Fibroblast of the conjunctiva (primary cell): ENCODE measurements at places on chromosomes 3 and 15.

GRCh38 chr3:56929809-56930615 lies 128.3 kb upstream of the ARHGEF3 start:
- DNase-seq = no peak

- DNase-seq = peak; percentile 38
These were observed 103.2 kb downstream of the TBC1D5 start for GRCh38 chr3:17639257-17639656.

- no peak for DNase-seq
These were observed 66.0 kb downstream of the ST6GAL1 start for GRCh38 chr3:186996356-186996755.

DNA sequence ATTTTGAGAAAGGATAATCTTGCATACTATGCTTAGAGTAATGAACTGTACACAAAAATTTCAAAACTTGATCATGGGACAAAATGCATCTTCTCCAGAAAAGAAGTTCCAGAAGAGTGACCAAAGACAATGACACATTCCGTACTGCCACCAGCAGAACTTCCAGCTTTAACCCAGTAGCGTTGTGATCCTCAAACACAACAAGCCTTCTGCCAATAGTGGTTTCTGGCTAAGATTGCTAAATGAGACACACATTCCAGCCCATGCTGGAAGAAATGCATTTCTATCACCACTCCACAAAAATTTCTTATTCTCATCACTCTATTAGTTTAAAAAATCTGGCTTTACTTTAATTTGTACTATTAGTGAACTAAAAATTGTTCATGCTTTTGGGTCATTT lies 334.9 kb downstream of the TBC1D5 start:
- no peak for DNase-seq

DNA sequence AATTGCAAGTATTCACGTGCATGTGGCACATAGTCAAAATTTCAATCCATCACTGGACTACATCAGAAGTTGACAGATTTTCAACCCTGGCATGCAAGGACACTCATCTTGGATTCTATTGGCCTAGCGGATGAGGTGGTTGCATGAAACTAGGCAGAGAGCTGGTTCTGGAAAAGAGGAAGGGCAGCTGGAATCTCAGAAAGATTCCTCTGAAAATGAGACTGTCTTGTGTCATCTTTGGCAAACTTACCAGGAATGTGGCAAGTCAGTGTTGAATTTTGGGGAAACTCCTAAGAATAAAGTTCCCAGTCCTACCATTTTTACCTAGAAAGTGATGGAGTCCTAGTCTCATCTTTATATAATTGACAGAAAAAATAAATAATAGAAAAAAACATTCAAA lies 384.3 kb upstream of the NR2F2 start:
- DNase-seq = no peak

DNA sequence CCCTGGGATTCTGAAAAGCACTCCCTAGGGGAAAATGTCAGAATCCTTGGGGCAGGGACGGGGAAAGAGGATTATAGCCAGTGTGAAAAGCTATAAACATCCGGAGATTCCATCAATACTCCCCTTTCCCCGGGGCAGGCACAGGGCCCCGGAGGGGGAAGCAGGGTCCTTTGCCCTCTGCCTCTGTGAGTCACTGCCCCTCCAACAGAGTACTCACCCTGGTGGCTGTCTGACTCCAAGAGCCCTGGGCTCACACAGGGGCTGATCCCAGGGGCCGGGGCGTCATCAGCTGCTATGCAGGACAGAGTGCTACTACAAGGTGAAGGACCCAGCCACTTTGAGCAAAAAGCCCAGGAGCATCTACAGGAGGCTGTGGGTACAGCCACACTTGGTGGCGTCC lies 133.0 kb upstream of the PRR20G start:
- DNase-seq = no peak

- DNase-seq = no peak
These were observed 153.7 kb downstream of the ANO10 start for GRCh38 chr3:43468133-43468532.

DNA sequence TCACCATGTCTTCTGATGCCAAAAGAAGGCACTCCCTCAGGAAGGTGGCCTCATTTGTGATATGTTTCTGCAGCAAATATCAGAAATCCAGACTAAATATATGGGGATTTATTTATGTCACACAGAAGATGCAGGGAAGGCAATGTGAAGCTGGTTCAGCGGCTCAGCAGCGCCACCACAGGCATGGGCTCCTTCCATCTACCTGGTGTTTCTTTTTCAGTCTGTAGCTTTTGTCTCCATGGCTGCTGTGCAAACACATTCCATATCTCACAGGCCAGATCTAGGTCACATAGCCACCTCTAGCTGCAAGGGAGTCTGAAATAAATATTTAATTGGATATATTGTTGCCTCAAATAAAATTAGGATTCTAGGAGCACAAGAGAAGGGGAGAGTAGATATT lies 502.1 kb upstream of the IL12A start:
- DNase-seq = no peak

GRCh38 chr3:127005864-127006500 lies 23.1 kb downstream of the PLXNA1 start:
- no peak for DNase-seq

DNA sequence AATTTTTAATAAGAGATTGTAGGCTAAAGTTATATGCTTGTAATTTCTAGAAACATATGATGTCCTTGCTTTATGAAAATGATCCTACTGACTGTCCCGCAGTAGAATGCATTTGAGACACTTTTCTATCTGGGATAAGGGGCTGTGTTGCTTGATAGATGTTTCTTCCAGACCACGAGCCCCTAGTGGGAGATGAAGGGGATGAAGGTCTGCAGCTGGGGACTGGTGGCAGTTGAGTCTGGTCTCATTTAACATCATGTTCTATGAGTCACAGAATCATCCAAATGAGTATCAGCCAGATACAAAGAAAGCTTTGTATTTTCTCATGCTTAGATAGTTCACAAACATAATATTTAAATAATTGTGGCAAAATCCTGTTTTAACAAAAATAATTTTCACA lies 84.3 kb upstream of the PRTG start:
- DNase-seq = no peak

GRCh38 chr3:133709139-133709750 lies 36.9 kb upstream of the TF start:
- DNase-seq = no peak

GRCh38 chr3:11592445-11593298 lies 51.0 kb downstream of the VGLL4 start:
- no peak for DNase-seq

DNA sequence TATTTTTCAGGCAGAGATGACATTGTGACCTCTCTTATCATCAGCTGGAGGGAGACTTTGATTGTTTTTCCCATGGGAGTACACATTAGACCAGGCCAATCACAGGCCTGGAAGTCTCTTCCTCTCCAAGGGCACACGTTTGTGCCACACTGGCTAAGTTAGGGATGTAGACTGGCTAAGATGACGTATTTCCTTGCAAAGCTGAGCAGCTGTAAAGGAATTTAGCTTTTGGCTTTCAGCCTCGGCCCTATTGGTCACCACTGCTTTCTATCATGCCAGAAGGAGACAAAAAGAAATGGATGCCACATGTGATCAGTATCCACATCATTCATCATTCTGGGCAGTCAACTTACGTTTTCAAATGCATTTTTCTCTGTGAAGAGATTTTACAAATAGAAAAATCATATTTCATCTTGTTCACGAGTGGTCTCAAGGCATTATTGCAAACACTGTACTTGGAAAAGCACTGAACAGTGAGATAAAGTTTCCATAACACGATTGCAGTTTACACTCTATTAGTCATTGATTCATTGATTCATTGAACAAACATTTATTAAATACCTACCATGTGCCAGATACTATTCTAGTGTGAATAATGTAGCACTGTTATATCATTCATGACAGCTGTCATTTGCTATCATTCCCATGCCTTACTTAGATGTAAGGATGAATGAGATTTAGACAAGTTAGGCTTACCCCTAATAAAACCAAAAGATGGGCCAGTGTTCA lies 27.0 kb upstream of the RNF7 start:
- peak; percentile 61 for DNase-seq
